ENCODE measurements at places on chromosomes 2 and 18. TPM values are rescaled to one million over a fixed set of nuclear protein-coding genes. Genes with fewer than 3 reads are reported as not detected.

Gene CXXC1
- total RNA-seq = 38.3 TPM

Gene TCF23
- total RNA-seq = not detected

Gene GALNT13
- 2.2 TPM for total RNA-seq

Gene NCKAP5
- total RNA-seq = 3.6 TPM

Gene KCNE4
- 3.4 TPM for total RNA-seq

Measured in right atrium auricular region (tissue), 2 donors.